ENCODE measurements at places on chromosomes 2 and 18.
A peak's percentile ranks its signal among the peaks of the same experiment; 100 is the strongest.

GRCh38 chr18:77079954-77080682 is 52.5 kb downstream of the MBP start:
- H3K27me3 ChIP-seq = no peaks in the 10 kb centered on the region
- H3K27ac ChIP-seq = no peak overlapping the region
- no peak for DNase-seq
- no peaks in the 10 kb centered on the region for H3K4me1 ChIP-seq
- no peak overlapping the region for H3K4me3 ChIP-seq

DNA sequence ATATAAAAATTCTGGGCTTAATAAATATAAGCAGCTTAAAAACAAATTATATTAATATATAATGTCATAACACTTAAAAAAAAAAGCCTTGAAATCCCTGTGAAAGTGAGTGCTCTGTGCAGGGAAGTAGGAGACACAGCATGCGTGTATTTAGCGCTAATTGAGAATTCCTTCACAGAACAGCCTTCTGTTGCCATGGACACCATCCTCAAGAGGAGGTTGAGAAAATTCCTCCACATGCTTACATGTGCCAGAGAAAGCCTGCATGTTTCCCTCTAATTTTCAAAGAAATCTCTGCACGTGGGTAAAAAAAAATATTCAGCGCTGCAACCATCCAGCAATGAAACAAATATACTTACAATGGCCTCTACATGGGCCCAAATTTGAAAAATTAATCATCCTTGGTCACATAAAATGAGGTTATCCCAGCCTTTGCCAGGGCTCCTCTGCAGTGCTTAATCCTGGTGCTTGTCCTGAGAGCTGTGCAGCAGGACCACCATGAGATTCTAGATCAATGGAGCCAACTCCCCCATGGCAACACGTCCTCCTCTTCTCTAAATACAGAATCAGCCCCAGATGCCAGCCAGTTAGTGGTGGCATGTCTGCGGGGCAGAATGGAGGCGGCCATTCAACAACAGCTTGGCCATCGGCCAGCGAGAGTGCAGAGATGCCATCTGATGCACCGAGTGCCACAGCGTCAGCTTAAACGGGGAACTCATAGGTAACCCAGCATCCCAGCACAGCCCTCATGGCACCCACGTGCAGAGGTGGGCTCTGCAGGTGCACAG is 228.0 kb downstream of the MYT1L start:
- no peak overlapping the region for H3K27ac ChIP-seq
- H3K4me1 ChIP-seq = no peaks in the 10 kb centered on the region
- no peak overlapping the region for H3K4me3 ChIP-seq
- DNase-seq = no peak
- H3K36me3 ChIP-seq = no peaks in the 10 kb centered on the region
- H3K27me3 ChIP-seq = no peaks in the 10 kb centered on the region

DNA sequence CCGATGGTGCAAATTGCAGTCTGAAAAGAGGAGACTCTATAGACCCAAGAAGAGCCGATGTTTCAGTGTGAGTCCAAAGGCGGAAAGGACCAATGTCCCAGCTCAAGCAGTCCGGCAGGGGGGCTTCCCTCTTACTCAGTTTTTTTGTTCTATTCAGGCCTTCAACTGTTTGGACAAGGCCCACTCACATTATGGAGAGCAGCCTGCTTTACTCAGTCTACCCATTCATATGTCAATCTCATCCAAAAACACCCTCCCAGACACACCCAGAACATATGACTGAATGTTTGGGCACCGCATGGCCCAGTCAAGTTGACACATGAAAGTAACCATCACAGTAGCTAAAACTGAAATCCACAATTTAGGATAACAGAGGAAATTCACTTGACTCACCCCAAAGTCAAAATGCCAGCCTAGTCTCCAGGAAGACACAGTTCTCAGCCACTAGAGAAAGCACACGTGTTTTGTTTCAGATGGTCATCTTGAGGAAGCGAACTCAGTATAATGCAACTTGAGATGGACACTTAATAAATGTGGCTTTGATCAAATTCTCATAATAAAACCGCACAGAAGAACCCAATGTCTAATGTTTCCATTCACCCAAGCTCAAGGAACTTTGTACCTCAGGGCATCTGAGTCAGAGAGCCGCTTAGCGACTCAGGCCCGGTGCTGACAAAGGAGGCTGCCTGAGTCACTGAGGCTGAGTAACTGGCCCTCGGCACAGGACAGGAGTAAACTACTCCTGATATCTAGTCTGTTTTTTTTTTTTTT is 2.4 kb downstream of the FHL2 start:
- peaks cover 4% of the 10 kb centered on the region for H3K4me1 ChIP-seq
- H3K27me3 ChIP-seq = peaks cover 11% of the 10 kb centered on the region
- no peak for DNase-seq
- H3K4me3 ChIP-seq = no peak overlapping the region
- no peaks in the 10 kb centered on the region for H3K36me3 ChIP-seq
- H3K27ac ChIP-seq = no peak overlapping the region

- H3K4me1 ChIP-seq = no peaks in the 10 kb centered on the region
- H3K36me3 ChIP-seq = no peaks in the 10 kb centered on the region
- no peaks in the 10 kb centered on the region for H3K27me3 ChIP-seq
- DNase-seq = no peak
Observed at GRCh38 chr2:71860381-71860926, 287.2 kb downstream of the CYP26B1 start.

DNA sequence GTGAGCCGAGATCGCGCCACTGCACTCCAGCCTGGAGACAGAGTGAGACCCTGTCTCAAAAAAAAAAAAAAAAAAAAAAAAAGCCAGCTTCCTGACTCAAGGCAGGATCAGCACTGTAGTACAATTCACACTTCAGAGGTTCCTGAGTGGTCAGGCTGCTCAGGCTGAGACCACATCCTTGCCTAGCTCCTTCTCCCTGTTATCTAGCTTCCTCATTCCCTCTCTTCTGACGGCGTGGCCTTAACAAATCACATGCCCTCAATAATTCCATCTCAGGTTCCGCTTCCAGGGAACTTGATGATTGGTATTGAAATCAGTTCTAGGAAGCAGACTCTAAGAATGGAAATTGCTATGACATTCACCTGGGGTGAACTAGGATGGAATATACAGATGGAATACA is 29.8 kb upstream of the KDM3A start:
- H3K27me3 ChIP-seq = no peaks in the 10 kb centered on the region
- no peak overlapping the region for H3K27ac ChIP-seq
- no peak for DNase-seq
- H3K36me3 ChIP-seq = no peaks in the 10 kb centered on the region
- peaks cover 2% of the 10 kb centered on the region for H3K4me1 ChIP-seq
- no peak overlapping the region for H3K4me3 ChIP-seq

DNA sequence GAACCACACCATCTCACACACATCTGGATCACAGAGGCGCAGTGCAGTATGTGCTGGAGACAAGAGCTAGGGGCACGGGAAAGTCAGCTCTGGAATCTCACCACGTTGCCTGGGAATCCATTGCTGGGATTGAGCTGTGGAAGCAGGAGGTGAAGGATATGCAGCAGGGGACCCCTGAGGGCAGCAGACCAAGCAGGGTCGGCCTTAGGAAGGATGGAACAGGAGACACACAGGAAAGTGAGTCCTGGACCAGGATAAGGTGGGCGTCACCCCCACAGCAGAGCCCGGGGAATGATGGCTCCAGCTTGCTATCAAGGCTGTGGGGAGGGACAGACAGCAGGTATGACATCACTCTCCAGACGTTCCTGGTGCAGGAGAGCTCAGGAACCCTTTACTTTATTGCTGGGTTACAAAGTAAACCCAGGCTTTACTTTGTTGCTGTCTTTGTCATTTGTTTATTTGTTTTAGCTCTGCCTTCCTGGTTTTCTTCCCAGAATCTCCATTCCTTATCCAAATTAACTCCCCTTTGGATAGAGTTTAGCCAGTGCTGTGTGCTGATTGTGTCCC is 329.8 kb upstream of the MYT1L start:
- no peak for DNase-seq
- H3K27ac ChIP-seq = no peak overlapping the region
- H3K36me3 ChIP-seq = no peaks in the 10 kb centered on the region
- no peaks in the 10 kb centered on the region for H3K4me1 ChIP-seq
- no peak overlapping the region for H3K4me3 ChIP-seq
- H3K27me3 ChIP-seq = no peaks in the 10 kb centered on the region

DNA sequence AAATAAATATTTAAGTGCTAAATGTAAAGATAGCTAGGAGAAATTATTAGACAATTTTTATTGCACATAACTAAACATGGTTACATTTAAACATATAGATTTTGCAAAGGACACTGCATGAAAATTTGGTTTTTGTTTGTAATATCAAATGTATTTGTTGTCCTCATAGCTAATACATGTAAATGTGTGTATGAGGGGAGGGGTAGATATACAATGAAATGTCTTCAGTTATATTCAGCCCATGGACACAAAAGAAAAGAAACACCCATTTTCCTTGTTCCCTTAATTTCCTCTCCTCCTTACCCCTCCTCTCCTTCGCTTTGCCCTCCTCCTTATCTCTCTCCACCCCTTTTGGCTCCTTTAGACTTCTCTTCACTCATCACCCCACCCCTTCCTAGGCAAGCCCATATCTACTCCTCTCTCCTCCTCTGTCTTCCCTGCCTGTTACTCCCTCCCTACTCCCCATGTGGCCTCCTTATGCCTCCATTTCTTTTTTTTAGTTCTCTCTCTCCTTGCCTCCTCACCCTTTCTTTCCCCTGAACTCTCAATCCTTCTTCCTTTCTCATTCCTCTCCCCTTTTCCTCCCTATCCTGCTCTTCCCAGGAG is 1.4 kb downstream of the COL3A1 start:
- no peak overlapping the region for H3K4me3 ChIP-seq
- no peak for DNase-seq
- H3K36me3 ChIP-seq = no peaks in the 10 kb centered on the region
- H3K27me3 ChIP-seq = no peaks in the 10 kb centered on the region
- H3K27ac ChIP-seq = no peak overlapping the region

DNA sequence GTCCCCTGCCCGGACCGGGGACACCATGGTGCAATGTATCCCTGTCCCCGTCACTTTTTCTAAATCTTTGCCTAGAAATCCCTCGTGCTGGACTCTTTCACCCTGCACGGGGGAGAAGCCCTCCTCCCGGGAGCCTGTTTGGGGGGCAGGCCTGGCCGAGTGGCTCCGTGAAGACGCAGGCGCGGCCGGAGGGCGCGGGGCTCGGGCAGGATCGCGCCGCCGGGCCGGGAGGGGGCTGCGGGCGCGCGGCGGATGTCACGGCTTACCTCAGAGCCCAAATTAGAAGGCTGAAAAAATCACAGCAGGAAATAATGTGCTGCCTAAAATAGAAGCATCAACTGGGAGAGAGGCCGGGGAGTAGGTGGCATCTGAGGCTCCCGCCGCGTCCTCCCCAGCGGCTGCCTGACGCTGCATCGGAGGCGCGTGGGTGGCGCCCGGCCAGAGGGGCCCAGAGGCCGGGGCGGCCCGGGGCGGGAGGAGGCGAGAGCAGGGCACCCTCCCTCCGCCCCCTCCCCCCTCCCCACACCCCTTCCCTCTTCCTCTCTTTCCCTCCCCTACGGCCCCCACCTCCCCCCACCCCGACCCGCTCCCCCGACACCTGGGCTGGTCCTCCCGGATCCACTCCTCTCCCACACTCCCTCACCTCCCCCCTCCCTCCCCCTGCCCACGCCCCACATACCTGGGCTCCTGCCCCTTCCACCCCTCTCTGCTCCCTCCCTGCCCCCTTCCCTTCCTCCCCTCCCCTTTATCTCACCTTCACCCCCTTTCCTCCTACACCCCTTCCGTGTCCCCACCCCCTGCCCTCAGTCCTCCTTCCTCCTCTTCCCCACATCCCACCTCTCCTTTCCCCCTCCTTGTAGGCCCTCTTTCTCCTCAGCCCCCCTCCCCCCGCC is 51.9 kb downstream of the SLC4A1AP start:
- no peaks in the 10 kb centered on the region for H3K36me3 ChIP-seq
- H3K4me3 ChIP-seq = peak overlapping the region; percentile 79
- no peak for DNase-seq

- H3K36me3 ChIP-seq = no peaks in the 10 kb centered on the region
- no peaks in the 10 kb centered on the region for H3K27me3 ChIP-seq
- no peaks in the 10 kb centered on the region for H3K4me1 ChIP-seq
- H3K4me3 ChIP-seq = no peak overlapping the region
Observed at GRCh38 chr2:145090841-145091761, 571.2 kb upstream of the ZEB2 start.

- no peaks in the 10 kb centered on the region for H3K4me1 ChIP-seq
- no peaks in the 10 kb centered on the region for H3K27me3 ChIP-seq
- H3K36me3 ChIP-seq = no peaks in the 10 kb centered on the region
- no peak for DNase-seq
Observed at GRCh38 chr18:59801576-59801975, 98.2 kb upstream of the PMAIP1 start.

DNA sequence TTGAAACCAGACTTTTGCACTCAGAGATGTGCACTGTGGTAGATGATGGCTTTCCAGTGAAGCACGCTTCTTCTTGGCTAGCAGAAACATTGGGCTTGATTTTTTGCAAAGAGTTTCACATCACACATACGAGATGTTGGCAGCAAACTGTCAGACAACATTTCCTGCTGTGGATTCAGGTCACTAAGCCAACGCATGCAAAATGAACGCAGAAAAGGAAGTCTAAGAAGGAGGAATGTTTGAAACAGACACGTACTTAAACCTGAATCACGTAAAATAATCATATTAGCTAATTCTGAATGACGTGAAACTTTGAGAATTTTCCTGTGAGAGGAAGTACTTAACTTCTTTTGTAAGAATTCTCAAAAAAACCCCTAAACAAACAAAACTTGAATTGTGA is 88.1 kb downstream of the EPB41L3 start:
- H3K36me3 ChIP-seq = no peaks in the 10 kb centered on the region
- H3K27ac ChIP-seq = no peak overlapping the region
- DNase-seq = no peak
- peaks cover 2% of the 10 kb centered on the region for H3K4me1 ChIP-seq
- H3K27me3 ChIP-seq = no peaks in the 10 kb centered on the region

GRCh38 chr2:230665263-230665691 is 47.4 kb upstream of the CAB39 start:
- peaks cover 18% of the 10 kb centered on the region for H3K4me1 ChIP-seq
- no peak overlapping the region for H3K27ac ChIP-seq
- H3K4me3 ChIP-seq = no peak overlapping the region

DNA sequence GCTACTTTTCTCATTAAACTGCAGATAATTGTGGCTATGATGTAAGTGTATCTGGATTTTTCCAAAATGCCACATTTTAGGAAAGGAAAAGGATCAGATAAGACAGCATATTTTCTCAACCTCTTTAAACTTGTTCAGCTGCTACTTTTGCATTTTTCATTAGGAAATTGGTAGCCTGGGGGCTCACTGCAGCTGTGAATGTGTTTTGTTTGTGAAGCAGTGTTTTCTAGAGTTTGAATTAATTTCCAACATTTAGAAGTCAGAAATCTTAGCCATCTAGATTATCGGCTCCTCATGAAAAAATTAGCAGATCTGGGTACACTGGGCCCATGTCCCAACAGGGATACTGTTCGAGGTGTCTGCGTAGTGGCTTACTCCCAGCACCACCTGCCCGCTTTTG is 56.3 kb upstream of the ZDBF2 start:
- no peak overlapping the region for H3K27ac ChIP-seq
- H3K4me3 ChIP-seq = no peak overlapping the region
- peaks cover 6% of the 10 kb centered on the region for H3K4me1 ChIP-seq
- no peaks in the 10 kb centered on the region for H3K36me3 ChIP-seq

- DNase-seq = no peak
- no peaks in the 10 kb centered on the region for H3K4me1 ChIP-seq
- no peak overlapping the region for H3K4me3 ChIP-seq
- no peaks in the 10 kb centered on the region for H3K27me3 ChIP-seq
Observed at GRCh38 chr2:46824611-46825010, 91.0 kb downstream of the MCFD2 start.

GRCh38 chr18:74778191-74778847 is 180.6 kb downstream of the ZNF407 start:
- no peaks in the 10 kb centered on the region for H3K4me1 ChIP-seq
- H3K27me3 ChIP-seq = no peaks in the 10 kb centered on the region
- H3K4me3 ChIP-seq = no peak overlapping the region
- H3K27ac ChIP-seq = no peak overlapping the region
- DNase-seq = no peak
